NK-92 treated with Interleukin-12 subunit alpha and Interleukin-12 subunit beta, amount 100 ng/mL, for 24 hours (cell line): ENCODE measurements at places on chromosomes 1 and 21.

GRCh38 chr21:36601362-36601761 lies 97.6 kb upstream of the SIM2 start:
- no peak for DNase-seq

DNA sequence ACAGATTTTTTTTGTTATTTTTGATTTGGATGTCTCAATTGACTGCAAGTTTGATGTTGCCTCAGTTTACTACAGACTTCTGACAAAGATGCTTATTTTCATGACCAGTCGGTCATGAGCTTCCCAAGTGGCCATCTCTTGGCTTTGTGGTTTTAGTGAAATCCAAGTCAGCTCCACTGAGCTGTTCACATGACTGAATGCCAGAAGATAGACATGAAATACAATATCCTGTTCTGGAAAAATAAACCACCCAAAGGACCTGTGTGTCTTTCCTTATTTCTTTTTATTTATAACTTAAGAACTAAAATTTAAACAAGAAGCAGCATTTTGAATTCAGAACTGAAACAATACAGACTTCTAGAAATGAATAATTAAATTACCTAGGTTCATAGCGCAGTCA lies 89.3 kb downstream of the HMCN1 start:
- no peak for DNase-seq

- no peak for DNase-seq
These were observed 9.2 kb downstream of the C1orf198 start for GRCh38 chr1:230858918-230859729.

DNA sequence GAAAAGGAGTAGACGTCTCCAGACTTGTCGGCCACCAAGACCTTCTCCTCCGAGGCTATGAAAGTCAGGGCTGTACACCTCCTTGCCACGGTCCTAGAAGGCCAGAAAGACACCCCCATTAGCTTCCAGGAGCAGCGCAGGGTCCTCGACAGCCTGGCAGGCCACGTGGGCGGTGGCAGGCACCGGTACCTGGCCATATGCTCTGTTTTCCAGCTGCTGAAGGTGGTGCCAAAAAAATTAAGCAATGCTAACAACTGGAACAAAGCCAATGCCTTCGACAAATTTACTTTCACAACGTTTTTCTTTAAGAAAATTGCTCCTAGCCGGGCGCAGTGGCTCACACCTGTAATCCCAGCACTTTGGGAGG lies 15.9 kb downstream of the WDR4 start:
- DNase-seq: no peak

- DNase-seq: no peak
These were observed 191.7 kb upstream of the GORAB start for GRCh38 chr1:170340308-170340707.

GRCh38 chr1:208868554-208868953 lies 624.4 kb upstream of the PLXNA2 start:
- DNase-seq: no peak
